ENCODE measurements at places on chromosomes 7 and 10. TPM values are rescaled to one million over a fixed set of nuclear protein-coding genes. Genes with fewer than 3 reads are reported as not detected.

SRRM3 gene
- 12.6 TPM for total RNA-seq

GRID1 gene
- total RNA-seq: 0.22 TPM

MAPK8 gene
- total RNA-seq: 36.9 TPM

CARD11 gene
- total RNA-seq: 2.5 TPM

PRKCQ gene
- 4.3 TPM for total RNA-seq

ZNF727 gene
- not detected for total RNA-seq

SPDYE16 gene
- total RNA-seq: not detected

RARRES2 gene
- total RNA-seq: not detected

VWDE gene
- total RNA-seq: 0.43 TPM
